Hematopoietic multipotent progenitor cell treated with erythropoietin and hydrocortisone succinate and interleukin-3 and kit ligand, for 17 days (in vitro differentiated cells): ENCODE measurements at places on chromosomes 2 and 18.

DNA sequence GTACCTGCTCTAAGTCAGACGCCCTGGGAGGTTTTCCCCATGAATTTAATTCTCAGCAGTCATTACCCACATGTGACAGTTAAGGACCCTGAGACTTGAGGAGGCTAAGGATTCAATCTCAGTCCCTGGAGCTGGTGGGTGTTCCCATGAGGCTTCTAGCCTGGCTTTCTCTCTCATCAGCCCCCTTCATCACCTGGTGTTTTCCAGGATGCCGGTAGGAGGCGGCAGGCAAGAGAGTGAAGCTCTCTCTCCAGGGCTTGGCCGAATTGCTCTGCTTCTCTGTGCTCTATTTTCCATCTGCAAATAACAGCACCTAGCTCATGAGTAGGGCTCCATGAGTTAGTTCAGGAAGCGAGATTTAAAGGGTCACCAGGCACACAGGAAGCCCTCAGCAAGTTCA lies 241.9 kb downstream of the PTPRM start:
- DNase-seq = no peak

- DNase-seq = peak; percentile 61
Measured at GRCh38 chr2:240143801-240144648, 3.6 kb upstream of the OTOS start.

DNA sequence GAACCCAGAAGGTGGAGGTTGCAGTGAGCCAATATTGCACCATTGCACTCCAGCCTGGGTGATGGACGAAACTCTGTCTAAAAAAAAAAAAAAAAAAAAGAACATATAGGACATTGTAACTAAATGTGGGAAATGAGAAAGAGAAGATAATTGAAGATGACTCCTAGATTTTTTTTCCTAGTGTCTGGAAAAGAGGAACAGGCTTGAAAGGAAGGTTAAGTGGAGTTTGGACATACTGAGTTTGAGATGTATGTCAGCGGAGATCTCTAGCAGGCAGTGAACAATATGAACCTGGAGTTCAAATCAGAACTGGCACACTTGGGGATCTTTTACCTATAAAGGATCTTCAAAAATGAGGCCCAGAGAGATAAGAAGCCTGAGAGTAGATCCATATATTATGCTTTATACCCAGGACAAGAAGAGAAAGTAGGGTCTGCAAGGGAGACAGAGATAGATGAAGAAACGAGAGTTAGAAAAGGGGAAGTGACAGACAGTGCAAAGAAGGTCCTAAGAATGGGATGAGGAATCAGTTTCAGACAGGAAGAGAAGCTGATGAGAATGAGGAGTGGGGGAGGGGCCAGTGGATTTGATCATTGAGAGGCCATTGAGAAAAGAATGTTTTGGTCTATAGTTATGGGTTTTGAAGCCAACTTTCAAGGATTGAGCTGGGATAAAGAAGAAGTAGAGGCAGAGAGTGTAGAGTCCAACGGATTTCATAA lies 46.9 kb upstream of the CD28 start:
- no peak for DNase-seq

DNA sequence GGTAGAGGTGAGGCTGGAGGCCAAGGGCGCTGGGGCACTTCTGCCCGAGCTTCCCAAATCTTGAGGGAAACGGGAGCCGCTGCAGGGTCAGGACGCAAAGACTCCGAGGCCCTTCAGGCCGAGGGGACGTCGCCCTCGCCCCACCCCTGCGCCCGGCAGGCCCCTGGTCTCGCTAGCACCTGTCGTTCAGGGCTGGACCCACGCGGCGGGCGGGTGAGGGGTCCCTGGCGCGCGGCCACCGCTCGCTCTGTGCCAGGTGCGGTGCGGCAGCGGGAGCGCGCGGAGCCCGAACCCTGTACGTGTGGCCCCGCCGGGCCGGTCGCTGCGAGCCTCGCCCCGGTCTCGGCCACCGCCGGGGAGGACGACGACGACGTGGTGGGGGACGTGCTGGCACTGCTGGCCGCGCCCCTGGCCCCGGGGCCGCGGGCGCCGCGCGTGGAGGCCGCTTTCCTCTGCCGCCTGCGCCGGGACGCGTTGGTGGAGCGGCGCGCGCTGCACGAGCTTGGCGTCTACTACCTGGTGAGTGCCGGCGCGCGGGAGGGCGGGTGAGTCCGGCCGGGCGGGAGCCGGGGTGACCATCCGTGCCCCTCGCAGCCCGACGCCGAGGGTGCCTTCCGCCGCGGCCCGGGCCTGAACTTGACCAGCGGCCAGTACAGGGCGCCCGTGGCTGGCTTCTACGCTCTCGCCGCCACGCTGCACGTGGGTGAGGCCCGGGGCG lies 4.9 kb downstream of the ERFE start:
- peak; percentile 32 for DNase-seq

DNA sequence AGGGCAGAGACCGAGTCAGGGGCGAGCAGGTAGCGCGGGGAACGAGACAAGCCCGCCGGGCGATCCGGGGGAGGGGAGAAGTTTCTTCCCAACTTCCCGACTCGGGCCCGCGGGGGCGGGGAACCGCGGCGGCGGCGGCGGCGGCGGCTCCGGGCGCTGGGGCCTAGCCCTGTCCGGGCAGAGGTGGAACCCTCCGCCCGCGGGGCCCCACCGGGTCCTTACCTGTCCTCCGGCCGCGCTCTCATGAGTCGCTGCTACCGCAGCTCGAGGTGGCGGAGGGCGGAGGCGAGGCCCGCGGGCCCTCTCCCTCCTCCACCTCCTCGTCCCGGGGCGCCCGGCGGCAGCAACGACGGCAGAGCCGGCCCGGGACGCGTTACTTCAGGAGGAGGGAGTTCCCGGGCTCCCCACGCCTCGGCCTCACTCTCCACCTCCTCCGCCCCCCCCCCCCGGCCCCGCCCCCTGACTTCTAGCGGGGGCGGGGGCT lies at the start of gene YES1:
Gene YES1, minus strand, starts transcription at position 351 of the 484 bp plus-strand sequence. CDS start 55,415 bp downstream, outside the sequence.
- peak; percentile 71 for DNase-seq

GRCh38 chr2:36696533-36696932 lies at the start of gene VIT:
TSS of gene VIT (plus strand) at chr2:36696707. CDS start at chr2:36716371, 19,664 bp downstream.
- DNase-seq = no peak

GRCh38 chr2:213229814-213230213 lies 54.5 kb upstream of the SPAG16 start:
- no peak for DNase-seq

- DNase-seq = no peak
Measured at GRCh38 chr2:216490061-216490460, 8.6 kb upstream of the RPL37A start.

DNA sequence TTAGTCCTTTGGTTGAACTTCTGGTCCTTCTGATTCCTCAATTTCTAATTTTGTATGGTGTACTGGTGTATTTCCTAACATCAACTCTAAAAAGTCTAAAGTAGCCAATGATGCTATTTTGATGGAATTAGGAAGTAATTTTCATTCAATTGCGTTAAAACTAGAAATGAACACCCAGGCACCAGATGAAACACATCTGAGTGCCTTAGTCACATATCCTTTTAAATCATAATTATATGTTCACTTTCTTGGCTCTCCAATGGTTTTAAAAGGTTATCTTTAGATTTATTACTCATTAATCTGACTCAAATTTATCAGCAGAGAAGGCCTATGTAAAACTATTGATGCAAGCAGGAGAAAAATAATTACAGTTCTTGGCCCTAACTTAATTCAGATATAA lies 119.7 kb downstream of the GAREM1 start:
- DNase-seq = no peak

- DNase-seq = no peak
Measured at GRCh38 chr2:211946960-211947359, 591.6 kb downstream of the ERBB4 start.

- peak; percentile 21 for DNase-seq
Measured at GRCh38 chr2:144523596-144524117, 3.7 kb upstream of the ZEB2 start.

DNA sequence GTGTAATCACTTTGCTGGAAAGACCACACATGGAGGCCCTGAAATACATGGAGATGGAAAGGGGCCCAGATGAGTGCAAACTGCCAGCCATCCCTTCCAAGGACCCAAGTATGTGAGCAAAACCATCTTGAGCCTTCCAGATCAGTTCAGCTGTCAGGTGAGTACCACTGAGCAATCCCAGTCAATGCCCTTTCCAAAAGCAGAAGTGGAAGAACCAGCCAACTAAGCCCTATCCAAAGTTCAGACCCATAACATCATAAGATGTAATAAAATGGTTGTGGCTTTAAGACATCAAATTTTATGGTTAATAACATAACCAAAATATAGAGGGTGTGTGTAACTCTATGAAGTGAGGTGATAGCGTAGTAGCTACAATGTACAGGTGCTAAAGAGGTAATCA lies 88.5 kb downstream of the NXPH2 start:
- no peak for DNase-seq

DNA sequence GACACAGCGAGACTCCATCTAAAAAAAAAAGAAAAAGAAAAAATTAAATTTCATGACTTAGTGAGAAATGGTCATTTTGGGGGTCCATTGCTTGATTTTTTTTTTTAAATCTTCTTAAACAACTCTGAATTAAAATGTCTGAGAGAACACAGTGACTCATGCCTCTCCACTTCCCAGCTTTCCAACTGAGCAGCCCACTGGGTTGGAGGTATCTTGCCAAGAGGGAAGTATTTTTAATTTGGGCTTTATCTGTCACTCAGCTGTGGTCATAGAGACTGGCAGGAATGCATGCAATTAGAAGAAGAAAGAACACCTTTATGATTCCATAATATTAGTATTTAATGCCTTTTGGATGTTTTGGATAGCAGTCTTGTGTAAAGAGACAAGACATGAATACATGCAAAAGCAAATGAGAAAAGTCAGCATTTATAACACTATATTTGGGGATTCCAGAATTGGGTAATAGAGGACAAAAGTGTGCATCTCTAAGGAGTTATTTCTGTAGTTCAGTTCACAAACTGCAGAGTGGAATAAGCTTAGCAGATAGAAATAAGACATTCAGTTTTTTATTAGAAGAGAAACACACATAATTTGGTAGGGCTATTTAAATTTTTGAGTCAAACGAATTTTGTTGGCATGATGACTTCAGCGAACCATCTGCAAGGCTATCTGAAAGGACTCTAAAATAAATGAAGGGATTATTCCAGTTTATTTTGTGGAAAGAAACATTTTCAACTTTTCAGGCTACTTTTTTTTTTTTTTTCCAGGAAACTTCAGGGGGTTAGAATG lies 254.8 kb downstream of the TGIF1 start:
- DNase-seq = no peak

DNA sequence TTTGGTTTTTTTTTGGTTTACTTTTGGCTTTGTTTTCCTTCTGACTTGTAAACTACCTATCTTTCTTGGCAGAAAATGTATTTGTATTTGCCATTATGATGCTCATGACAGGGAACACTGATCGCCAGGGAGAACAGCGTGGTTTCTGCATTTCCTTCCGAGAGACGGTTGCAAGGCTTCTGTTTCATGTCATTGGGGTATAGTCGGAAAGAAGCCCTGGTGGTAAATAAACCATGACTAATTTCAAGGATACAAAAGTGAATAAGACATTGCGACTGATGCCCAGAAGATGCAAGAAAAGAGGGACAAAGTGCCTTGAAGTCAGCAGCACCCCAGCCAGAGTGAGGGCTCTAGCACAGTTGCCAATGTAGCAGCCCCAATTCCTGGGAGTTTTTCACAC lies 4.2 kb upstream of the CAPN14 start:
- DNase-seq = no peak

- no peak for DNase-seq
Measured at GRCh38 chr18:32804134-32804888, 31.5 kb upstream of the KLHL14 start.

- no peak for DNase-seq
Measured at GRCh38 chr2:11720752-11721151, 25.7 kb upstream of the LPIN1 start.

DNA sequence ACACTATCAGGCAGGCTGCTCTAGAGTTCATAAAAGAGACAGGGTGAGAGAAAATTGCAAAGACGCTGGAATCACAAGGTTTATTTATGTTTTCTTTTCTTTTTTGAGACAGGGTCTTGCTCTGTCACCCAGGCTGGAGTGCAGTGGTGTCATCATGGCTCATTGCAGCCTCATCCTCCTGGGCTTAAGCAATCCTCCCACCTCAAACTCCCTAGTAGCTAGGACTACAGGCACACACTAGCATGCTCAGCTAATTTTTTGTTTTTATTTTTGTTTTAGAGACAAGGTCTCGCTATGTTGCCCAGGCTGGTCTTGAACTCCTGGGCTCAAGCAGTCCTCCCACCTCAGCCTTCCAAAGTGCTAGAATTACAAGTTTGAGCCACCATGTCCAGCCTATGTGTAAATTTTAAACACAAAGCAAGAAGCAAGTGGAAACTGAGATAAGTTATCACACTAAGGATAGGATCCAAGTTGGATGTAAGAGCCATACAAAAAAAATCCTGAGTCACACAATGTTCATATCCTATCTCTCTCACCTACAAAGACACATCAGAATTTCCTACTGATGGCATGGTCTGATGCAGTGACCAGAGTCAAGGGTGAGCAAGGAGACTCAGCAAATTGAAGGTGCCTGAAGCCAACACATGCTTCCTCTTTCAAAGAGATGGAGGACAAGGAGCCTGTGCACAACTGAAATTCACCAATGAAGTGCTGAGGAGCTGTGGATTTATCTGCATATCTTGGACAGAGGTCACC lies 31.4 kb downstream of the MYL12B start:
- DNase-seq = no peak

- no peak for DNase-seq
Measured at GRCh38 chr2:40101131-40101575, 322.1 kb upstream of the THUMPD2 start.

DNA sequence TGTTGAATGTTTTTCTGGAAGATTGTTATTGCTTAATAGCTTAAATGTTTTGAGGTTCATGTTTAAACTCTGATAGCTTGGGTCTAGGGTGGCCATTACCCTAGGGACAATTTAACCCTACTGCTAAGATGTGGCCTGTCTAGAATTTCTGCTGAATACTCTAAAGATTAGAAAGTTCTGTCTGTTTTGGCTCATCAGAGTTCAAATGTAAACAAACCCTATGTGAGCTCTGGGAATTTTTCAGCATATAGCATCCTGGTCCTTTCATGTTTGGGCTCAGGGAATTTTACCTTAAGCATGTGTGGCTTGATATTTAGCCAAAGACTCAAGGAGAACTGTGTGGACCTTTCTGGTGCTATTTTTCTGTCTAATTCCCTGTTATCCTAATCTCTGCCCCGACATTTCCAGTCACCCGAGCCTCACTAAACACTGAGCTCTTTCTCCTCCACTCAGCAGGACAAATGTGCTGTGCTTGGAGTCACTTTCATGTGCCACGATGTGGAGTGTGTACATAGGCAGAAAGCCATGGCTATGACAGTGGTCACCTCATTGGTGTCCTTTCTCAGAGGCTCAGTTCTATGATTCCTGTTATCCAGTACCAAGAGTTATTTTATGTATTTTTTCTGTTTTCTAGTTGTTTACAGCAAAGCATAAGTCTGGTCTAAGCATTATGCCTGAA lies 492.5 kb upstream of the SPHKAP start:
- DNase-seq = no peak

- DNase-seq = no peak
Measured at GRCh38 chr18:80229363-80229762, 18.0 kb downstream of the PARD6G start.

DNA sequence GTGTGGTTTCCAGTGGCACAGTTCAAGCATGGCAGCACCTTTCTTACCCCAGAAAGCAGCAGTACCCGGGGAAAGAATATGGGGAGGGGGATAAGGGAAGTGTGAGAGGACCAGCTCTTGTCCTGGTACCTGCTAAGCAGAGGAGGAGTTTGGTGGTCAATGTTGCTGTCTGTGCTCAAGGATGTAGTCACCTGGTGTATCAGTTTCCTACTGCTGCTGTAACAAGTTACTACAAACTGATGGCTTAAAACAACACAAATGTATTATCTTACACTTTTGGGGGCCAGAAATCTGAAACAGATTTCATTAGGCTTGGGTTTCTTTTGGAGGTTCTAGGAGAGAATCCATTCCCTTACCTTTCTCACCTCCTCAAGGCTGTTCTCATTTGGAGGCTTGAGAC lies 77.5 kb downstream of the VSNL1 start:
- no peak for DNase-seq
